ENCODE measurements at places on chromosomes 11 and 22. TPM values are rescaled to one million over a fixed set of nuclear protein-coding genes. Genes with fewer than 3 reads are reported as not detected.

DNA sequence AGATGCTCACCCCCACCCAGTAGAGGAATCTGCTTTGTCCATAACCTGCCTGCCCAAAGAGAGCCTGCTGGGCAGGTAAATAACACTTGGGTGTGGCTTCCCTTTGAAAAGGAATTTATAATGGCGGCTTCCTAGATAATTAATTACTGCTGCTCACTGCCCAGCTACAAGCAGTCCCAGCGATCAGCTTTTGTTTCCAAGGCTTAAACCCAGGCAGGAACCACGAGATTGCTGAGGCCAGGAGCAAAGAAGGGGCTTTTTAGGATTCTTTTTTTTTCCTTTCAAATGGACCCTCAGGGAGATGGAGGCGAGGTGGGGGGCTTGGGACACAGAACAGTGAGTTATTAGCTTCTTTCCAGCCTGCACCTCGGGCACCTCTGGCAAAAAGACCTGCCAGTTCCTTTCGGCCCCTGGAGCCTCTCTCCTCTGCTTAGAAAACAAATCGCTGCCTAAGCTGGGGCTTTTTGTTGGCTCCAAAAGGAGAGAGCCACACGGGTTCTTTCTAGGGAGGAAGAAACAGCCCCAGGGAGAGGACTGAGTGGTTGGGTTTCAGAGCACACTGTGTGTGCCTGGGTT lies 107.2 kb downstream of the TSPAN18 start:
- H3K36me3 ChIP-seq = no peaks in the 10 kb centered on the region
- no peak overlapping the region for H3K4me3 ChIP-seq
- no peaks in the 10 kb centered on the region for H3K4me1 ChIP-seq
- H3K27me3 ChIP-seq = no peaks in the 10 kb centered on the region

Gene LRRC4C
- total RNA-seq = 0.42 TPM

Gene MTCH2
- 190 TPM for total RNA-seq

DNA sequence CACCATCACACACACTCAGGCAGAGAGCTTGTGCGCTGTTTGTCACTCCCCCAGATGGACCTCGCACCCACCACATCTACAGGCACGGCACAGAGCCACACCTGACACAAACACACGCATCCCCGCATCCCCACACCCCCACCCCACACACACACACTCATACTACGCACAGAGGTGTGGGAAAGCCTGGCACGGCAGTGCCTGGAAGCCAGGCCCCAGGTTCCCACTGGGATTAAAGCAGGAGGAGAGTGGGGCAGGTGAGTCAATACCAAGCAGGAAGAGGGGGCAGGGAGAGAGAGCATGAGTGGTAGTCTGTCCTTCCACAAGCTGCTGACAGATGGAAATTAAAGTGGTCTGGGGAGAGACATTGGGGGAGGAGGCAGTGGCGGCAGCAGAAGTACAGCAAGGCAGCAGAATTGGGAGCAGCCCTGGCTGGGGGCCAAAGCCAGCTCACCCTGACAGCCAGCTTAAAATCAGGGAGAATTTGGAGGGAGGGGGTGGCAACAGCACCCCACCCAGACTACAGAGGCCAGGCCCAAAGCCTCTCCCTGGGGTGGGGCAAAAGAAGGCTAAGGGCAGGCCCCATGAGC lies 20.7 kb downstream of the TNKS1BP1 start:
- peaks cover 13% of the 10 kb centered on the region for H3K36me3 ChIP-seq
- no peaks in the 10 kb centered on the region for H3K27me3 ChIP-seq
- no peak for DNase-seq
- no peak overlapping the region for H3K27ac ChIP-seq
- no peaks in the 10 kb centered on the region for H3K4me1 ChIP-seq

Gene TSGA10IP
- not detected for total RNA-seq

Gene DEFB131B
- not detected for total RNA-seq

GRCh38 chr11:376531-377173 lies 7.4 kb downstream of the B4GALNT4 start:
- H3K27ac ChIP-seq = no peak overlapping the region
- no peak for DNase-seq
- no peaks in the 10 kb centered on the region for H3K4me1 ChIP-seq
- no peak overlapping the region for H3K4me3 ChIP-seq
- H3K36me3 ChIP-seq = no peaks in the 10 kb centered on the region
- H3K27me3 ChIP-seq = no peaks in the 10 kb centered on the region

GRCh38 chr11:20050551-20051333 lies 109.5 kb downstream of the DBX1 start:
- DNase-seq = no peak
- H3K36me3 ChIP-seq = no peaks in the 10 kb centered on the region
- no peak overlapping the region for H3K27ac ChIP-seq
- H3K27me3 ChIP-seq = no peaks in the 10 kb centered on the region
- H3K4me3 ChIP-seq = no peak overlapping the region

Gene DDB1
- 154 TPM for total RNA-seq

DNA sequence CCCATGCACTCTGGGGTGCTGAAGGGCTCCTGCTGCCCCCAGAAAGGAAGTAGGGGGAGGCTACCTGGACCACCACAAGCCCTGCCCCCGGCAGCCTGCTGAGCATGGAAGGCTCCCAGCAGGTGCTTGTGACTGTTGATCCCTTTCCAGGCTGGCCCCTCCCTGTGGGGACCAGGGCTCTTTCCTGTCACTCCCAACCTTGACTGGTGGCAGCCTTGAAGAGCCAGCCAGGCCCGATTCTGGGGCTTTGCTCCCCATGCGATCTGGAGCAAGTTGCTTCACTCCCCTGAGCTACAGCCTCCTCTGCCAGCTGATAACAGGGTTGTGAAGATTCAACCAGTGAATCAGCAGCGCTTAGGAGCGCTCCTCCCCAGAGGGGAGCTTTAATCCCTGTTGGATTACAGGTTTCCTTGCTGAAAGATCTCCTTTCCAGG lies 4.6 kb upstream of the CST6 start:
- H3K27me3 ChIP-seq = peaks cover 9% of the 10 kb centered on the region
- peaks cover 3% of the 10 kb centered on the region for H3K4me1 ChIP-seq
- H3K27ac ChIP-seq = no peak overlapping the region
- no peaks in the 10 kb centered on the region for H3K36me3 ChIP-seq

- H3K4me3 ChIP-seq = no peak overlapping the region
- DNase-seq = peak; percentile 21
- H3K4me1 ChIP-seq = peaks cover 19% of the 10 kb centered on the region
- H3K36me3 ChIP-seq = no peaks in the 10 kb centered on the region
- H3K27ac ChIP-seq = peak overlapping the region; percentile 89
- H3K27me3 ChIP-seq = no peaks in the 10 kb centered on the region
Observed at GRCh38 chr11:120183701-120184141, 27.1 kb upstream of the OAF start.

GRCh38 chr22:33909075-33909458 lies 11.2 kb downstream of the LARGE1 start:
- no peaks in the 10 kb centered on the region for H3K4me1 ChIP-seq
- no peak for DNase-seq
- no peak overlapping the region for H3K4me3 ChIP-seq
- no peaks in the 10 kb centered on the region for H3K27me3 ChIP-seq
- no peaks in the 10 kb centered on the region for H3K36me3 ChIP-seq

DNA sequence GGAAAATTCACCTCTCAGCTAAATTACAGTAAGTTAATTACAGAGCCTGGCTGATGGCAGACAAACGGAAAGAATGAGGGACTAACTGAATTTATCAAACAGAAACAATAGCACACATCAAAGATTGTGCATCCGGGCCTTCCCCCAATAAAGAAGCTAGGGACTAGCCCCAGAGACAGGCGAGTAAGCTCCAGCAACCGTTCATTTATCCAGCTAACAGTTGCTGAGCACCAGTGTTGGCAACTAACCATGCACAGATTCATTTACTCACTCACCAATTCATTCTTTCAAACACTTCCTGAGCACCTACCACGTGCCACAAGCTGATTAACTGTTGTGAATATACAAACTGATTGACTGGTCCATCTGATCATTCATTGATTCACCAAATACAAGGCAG lies 51.2 kb downstream of the SMCO4 start:
- no peaks in the 10 kb centered on the region for H3K27me3 ChIP-seq
- no peak overlapping the region for H3K27ac ChIP-seq
- no peak overlapping the region for H3K4me3 ChIP-seq
- peaks cover 9% of the 10 kb centered on the region for H3K4me1 ChIP-seq

GRCh38 chr22:50305923-50306566 lies 1.4 kb downstream of the PLXNB2 start:
- H3K4me1 ChIP-seq = peaks cover 46% of the 10 kb centered on the region
- H3K36me3 ChIP-seq = no peaks in the 10 kb centered on the region
- peak; percentile 91 for DNase-seq
- peak overlapping the region; percentile 91 for H3K4me3 ChIP-seq

GRCh38 chr11:126711977-126712625 lies 288.5 kb downstream of the KIRREL3 start:
- no peak overlapping the region for H3K4me3 ChIP-seq
- no peaks in the 10 kb centered on the region for H3K36me3 ChIP-seq
- no peaks in the 10 kb centered on the region for H3K4me1 ChIP-seq

DNA sequence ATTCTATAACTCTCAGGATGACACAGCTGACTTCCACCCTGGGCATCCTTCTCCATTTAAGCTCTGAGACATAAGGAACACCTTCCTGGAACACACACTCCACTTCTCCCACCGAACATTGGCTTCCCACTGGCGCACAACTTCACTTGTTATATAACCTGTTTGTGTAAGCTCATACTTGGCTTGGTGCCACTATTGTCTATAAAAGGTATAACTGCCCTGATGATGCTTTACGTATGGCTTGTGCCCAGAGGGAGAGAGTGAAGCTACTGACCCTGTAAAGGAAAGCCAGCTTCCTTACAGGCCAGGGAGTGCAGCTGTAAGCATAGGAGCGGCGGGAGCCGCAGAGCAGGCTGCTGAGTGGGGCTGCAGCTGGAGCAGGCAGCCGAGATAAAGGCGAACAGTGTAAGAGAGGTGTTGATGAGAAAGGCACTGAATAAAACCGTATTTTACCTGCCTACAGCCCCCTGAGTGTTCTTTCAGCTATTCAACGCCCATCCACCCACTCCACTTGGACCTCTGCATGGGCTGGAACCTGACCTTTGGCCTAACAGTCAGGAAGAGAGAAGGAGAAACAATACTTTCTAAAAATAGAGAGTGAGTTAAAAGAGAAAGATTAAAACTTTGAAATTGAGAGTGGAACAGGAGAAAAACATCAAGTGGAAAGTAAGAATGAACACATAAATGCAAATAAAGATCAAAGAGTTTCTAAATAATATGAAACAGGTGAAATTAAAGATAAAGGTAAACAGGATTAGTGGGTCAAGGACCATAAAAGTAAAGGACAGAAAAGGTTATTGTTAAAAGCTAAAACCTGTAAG lies 252.1 kb upstream of the ARHGAP42 start:
- H3K27ac ChIP-seq = no peak overlapping the region
- no peaks in the 10 kb centered on the region for H3K27me3 ChIP-seq
- no peak for DNase-seq
- H3K36me3 ChIP-seq = no peaks in the 10 kb centered on the region
- H3K4me3 ChIP-seq = no peak overlapping the region

- H3K27me3 ChIP-seq = no peaks in the 10 kb centered on the region
- H3K4me1 ChIP-seq = peaks cover 6% of the 10 kb centered on the region
- no peaks in the 10 kb centered on the region for H3K36me3 ChIP-seq
- DNase-seq = no peak
- H3K27ac ChIP-seq = peak overlapping the region; percentile 60
Observed at GRCh38 chr11:8839306-8839956, 71.6 kb upstream of the AKIP1 start.

GRCh38 chr22:35470903-35471321 lies 69.7 kb upstream of the RASD2 start:
- H3K4me3 ChIP-seq = no peak overlapping the region
- no peak for DNase-seq
- no peaks in the 10 kb centered on the region for H3K27me3 ChIP-seq

Gene BTBD18
- not detected for total RNA-seq

GRCh38 chr22:25403811-25404471 lies 160.5 kb upstream of the GRK3 start:
- H3K36me3 ChIP-seq = no peaks in the 10 kb centered on the region
- no peaks in the 10 kb centered on the region for H3K4me1 ChIP-seq
- H3K27ac ChIP-seq = peak overlapping the region; percentile 60
- peak; percentile 47 for DNase-seq
- peak overlapping the region; percentile 57 for H3K4me3 ChIP-seq

Gene FXYD2
- total RNA-seq = 0.98 TPM

GRCh38 chr11:82536706-82537105 lies 197.0 kb downstream of the FAM181B start:
- H3K27ac ChIP-seq = no peak overlapping the region
- no peaks in the 10 kb centered on the region for H3K4me1 ChIP-seq
- H3K27me3 ChIP-seq = no peaks in the 10 kb centered on the region
- no peak for DNase-seq
- H3K36me3 ChIP-seq = no peaks in the 10 kb centered on the region
- no peak overlapping the region for H3K4me3 ChIP-seq

DNA sequence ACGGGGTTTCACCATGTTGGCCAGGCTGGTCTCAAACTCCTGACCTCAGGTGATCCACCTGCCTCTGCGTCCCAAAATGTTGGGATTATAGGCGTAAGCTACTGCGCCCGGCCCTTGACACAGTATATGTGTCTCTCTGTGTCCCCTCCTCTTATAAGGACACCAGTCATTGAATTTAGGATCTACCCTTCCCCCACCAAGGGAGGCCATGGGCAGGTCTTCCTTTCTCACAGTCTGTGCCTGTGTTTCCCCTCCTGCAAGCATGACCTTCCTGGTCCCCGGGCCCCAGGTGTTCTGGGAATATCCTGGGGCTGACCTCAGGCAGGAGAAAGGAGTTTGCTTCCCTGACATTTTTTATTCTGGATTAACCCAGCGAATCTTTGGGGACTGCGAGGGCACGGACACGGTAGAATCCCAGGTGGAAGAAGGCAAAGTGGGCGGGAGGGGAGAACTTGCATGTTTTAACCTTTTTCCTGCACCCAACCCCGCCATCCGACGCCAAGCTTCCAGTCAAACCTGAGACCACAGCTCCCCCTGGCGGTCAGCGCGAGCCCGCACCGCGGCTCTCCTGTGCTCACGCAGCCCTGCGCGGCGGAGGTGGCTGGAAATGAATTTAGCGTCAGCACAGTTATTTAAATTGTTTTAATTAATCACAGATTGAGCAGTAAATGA lies 42.1 kb upstream of the ISX start:
- H3K27me3 ChIP-seq = no peaks in the 10 kb centered on the region
- H3K27ac ChIP-seq = no peak overlapping the region
- H3K36me3 ChIP-seq = no peaks in the 10 kb centered on the region
- H3K4me3 ChIP-seq = no peak overlapping the region
- peak; percentile 87 for DNase-seq

DNA sequence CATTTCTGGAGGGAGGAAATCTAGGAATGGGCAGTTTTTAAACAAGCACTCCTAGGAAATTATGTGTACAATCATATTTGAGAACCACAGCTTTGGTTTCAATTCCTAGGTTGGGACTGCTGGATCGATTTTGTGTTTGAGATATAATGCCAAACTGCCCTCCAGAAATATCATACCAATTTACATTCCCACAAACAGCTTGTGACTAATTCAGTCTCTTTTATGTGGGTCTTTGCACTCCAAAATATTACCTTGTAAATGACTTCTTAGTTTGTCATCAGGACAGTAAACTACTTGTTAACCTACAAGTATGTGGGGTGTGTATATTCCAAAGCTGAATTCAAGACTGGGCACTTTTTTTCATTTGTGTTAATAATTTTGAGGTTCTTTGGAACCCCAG lies 9.8 kb upstream of the BARX2 start:
- no peak overlapping the region for H3K4me3 ChIP-seq
- H3K36me3 ChIP-seq = no peaks in the 10 kb centered on the region
- no peak for DNase-seq
- H3K27me3 ChIP-seq = no peaks in the 10 kb centered on the region
- H3K4me1 ChIP-seq = no peaks in the 10 kb centered on the region

GRCh38 chr11:69699213-69699612 lies 4.6 kb downstream of the FGF19 start:
- no peaks in the 10 kb centered on the region for H3K36me3 ChIP-seq
- DNase-seq = no peak
- no peak overlapping the region for H3K4me3 ChIP-seq
- H3K27ac ChIP-seq = no peak overlapping the region
- peaks cover 4% of the 10 kb centered on the region for H3K4me1 ChIP-seq

Data from colonic mucosa (tissue), 4 donors.